ENCODE measurements at places on chromosomes 7 and 10.
A peak's percentile ranks its signal among the peaks of the same experiment; 100 is the strongest.

GRCh38 chr7:35463176-35463700 lies 209.3 kb upstream of the TBX20 start:
- DNase-seq, result no peak

DNA sequence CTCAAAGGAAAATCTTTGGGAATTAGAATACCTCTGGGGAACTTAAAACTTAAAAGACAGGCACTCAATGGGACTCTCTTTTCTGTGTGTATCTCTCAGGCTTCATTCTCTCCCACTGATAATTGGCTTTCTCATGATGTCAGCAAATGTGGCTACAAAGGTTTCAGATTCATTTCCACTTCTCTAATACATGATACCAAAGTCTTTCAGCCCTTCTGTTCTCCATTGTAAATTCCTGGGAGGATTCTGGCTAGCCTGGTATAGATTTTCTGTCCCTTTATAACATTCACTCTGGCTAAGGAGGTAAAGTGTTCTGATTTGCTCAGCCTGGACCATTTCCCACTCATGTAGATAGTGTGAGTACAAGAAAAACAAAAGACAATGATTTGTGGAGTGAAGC lies 606.2 kb downstream of the PCDH15 start:
- no peak for DNase-seq

- DNase-seq, result no peak
Measured at GRCh38 chr7:66238773-66239466, 33.8 kb downstream of the TPST1 start.

- DNase-seq, result peak; percentile 27
Measured at GRCh38 chr7:75892634-75893272, 13.9 kb downstream of the RHBDD2 start.

- peak; percentile 4 for DNase-seq
Measured at GRCh38 chr10:128178302-128178958, 52.2 kb upstream of the MKI67 start.

GRCh38 chr7:157442993-157443831 lies 106.4 kb downstream of the DNAJB6 start:
- no peak for DNase-seq

- DNase-seq, result no peak
Measured at GRCh38 chr10:42988517-42989395, 88.1 kb upstream of the RET start.

DNA sequence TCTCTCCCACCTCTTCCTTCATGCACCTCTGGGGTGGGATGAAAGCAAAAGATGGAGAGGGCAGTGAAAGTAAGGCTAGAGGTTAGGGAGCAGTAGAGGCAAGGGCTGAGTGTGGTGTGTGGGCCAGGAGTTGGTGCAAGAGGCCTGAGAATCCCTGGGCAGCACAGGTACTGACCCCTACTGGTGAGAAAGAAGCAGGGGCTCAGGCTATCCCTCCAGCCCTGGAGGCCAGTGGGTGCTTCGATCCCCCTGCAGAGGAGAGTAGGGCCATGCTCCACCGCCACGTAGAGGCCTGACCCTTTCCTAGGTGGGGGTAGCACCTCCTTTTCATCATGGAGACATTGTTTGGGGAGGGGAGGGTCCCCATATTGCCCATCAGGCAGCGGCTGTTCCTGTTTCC lies 9.8 kb downstream of the CDHR1 start:
- DNase-seq, result no peak

GRCh38 chr7:155710031-155710430 lies 65.6 kb downstream of the RBM33 start:
- DNase-seq, result no peak

- no peak for DNase-seq
Measured at GRCh38 chr7:118003476-118003875, 130.2 kb upstream of the CTTNBP2 start.

GRCh38 chr10:90912174-90912573 lies 8.7 kb downstream of the ANKRD1 start:
- peak; percentile 20 for DNase-seq

DNA sequence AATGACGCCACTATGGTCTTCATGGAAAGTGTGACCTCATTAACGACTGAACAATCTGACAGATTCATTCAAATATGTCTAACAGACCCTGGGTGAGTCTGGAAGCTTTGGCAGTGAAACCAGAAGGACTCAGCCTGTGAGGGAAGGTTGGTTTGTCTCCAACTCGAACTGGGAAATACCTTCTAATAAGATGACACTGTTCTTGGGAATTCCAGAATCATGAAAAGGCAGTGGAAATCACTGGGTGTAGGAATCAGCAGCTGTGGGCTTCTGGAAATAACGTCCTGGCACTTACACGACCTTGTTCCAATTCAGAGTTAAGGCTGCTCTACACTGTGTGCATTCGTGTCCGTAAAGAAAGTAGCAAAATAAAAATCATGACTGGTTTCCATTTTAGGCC lies 75.1 kb downstream of the DGKI start:
- DNase-seq, result peak; percentile 92

DNA sequence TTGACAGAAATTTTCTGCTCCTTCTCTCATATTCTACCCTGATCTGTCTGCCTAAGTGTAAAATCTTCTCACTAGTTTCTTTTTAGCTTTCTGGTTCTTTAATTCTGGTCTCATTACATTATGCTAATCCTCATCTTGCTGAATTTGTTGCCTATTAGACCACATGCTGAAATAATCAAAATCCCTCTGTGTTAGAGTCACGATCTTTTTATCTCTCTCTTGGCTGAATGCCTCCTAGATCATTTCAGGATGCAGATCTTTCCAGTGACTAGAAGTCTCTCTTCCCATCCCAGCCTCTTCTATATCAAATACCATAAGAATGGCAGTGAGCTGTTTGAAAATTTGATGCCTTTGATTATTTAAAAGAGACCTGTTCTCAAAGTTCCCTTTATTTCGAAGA lies 661.9 kb downstream of the SORCS1 start:
- peak; percentile 36 for DNase-seq

DNA sequence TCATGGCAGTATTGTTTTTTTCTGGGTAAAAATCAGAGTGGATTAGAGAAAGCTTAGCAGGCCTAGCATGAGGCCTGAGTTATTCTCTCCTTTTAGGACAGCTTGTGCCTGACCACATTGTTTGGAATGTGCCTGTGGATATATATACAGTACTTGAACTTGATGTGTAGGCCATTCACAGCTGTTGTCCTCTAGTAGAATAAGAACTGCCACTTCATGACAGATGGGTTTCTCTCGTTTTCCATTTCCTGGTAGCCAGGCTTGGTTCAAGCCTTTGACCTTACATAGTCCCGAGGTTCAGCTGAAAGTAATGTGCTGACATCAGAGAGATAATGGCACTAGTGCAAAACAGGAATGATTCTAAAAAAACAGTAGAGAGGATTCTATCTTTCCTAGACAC lies 473.9 kb downstream of the AUTS2 start:
- no peak for DNase-seq

- DNase-seq, result no peak
Measured at GRCh38 chr7:156173346-156173745, 361.1 kb upstream of the SHH start.

DNA sequence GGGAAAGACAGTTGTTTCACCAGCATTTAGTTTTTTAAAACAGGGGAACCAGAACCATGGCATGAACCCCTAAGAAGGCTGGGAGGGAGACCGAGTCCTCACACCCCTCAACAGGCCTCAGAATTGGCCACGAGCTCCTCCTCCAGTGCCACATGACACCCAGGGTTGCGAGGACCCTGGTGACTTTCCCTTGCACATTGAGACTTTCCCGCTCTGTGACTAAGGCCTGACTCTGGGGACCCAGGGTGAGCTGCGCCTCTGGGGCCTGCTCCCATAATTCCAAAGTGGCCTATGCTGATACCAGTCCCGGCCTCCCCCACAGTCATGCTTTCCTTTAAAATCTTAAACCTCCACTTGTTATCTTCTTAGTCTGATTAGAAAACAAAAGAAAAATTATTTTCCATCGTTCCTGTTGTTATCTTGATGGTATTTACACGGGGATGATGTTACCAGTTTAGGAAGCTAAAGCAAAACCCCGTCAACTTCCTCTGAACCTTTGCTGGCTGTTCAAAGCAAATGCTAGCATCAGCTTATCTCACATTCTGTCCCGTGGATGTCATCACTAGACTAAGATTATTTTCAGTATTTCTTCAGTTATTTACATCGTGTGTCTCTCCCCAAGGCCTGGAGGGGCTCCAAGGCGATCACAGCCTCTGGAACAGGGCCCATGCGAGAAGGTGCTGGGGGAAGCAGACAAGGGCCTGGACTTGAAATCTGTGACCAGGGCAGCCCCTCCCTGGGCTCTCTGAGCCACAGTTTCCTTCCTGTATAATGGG lies 42.1 kb downstream of the FAM53B start:
- DNase-seq, result no peak

- peak; percentile 6 for DNase-seq
Measured at GRCh38 chr7:77935652-77936348, 137.2 kb downstream of the PHTF2 start.

- no peak for DNase-seq
Measured at GRCh38 chr10:123200531-123200930, 46.3 kb downstream of the BUB3 start.

DNA sequence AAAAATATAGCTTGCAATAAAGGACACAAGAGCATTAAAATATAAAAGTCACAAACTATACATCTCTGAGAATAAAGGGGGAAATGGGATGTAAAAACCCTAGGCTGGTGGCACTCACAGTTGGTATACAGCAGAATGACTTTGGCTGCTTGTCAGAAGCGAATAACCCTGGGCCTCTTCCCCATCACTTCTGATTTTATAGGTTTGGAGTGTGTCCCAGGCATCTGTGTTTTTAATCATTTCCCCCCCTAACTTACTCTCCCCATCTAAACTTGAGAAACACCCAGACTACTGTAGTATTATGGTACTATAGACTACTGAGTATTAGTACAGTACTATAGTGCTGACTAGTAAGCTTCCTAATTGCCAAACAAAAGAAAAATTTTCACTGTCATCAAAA lies 1.8 kb upstream of the RPA3 start:
- DNase-seq, result no peak

- no peak for DNase-seq
Measured at GRCh38 chr10:77510695-77511094, 126.9 kb downstream of the KCNMA1 start.

- no peak for DNase-seq
Measured at GRCh38 chr10:50332108-50332842, 81.0 kb upstream of the ASAH2 start.

DNA sequence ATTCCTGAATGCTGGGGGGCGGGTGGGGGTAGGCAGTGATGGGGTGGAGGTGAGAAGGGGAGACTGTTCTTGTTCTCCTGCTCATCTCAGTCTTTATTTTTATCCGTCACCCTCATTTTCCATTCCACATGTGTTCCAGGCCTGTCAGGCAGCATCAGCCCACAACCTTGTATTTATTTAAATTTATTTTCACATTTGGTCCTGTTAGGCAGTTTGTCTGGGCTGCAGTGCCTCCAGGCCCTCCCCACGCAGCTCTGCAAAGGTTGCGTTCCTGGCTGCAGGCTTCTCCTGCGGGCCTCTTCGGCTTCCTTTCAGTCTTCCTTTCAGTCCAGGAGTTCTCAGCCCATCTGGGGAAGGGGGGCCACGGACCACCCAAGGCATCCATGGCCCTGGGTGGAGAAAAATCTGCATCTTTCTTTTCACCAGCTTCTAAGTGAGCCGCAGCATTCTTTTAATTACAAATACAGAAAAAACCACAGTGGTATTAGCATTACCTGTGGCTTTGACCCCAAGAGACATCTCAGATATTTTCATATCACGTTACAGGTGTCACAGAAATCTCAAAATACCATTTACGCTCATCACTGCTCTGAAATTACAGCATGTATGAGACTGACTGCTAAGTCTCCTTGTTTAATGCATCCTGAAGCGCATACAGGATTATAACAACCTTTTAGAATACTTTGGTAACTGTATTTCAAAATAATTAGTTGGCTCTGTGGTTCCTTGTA lies 94.0 kb downstream of the C10orf105 start:
- no peak for DNase-seq

- peak; percentile 62 for DNase-seq
Measured at GRCh38 chr7:99386584-99387238, 12.2 kb downstream of the ARPC1B start.

- peak; percentile 68 for DNase-seq
Measured at GRCh38 chr10:6737080-6737641, 157.1 kb upstream of the PRKCQ start.

DNA sequence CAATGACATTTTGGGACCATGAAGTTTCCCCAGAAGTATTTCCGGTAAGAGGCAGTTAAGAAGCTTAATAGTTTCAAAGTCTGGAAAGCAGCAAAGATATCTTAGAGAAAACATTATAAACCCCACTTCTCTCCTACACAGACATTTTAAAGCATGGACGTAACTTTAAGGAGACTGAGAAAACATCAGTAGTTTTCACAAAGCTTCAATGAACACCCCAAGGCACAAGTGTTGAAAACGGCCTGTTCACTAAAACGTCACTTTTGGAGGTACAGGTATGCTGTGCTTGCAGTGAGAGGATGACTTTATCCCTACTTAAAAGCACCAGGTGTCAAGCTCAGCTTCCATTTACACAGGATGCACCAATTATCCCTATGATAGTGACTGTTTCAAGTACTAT lies 25.0 kb downstream of the NCOA4 start:
- no peak for DNase-seq

GRCh38 chr10:87750817-87751216 lies 67.2 kb downstream of the ATAD1 start:
- no peak for DNase-seq

DNA sequence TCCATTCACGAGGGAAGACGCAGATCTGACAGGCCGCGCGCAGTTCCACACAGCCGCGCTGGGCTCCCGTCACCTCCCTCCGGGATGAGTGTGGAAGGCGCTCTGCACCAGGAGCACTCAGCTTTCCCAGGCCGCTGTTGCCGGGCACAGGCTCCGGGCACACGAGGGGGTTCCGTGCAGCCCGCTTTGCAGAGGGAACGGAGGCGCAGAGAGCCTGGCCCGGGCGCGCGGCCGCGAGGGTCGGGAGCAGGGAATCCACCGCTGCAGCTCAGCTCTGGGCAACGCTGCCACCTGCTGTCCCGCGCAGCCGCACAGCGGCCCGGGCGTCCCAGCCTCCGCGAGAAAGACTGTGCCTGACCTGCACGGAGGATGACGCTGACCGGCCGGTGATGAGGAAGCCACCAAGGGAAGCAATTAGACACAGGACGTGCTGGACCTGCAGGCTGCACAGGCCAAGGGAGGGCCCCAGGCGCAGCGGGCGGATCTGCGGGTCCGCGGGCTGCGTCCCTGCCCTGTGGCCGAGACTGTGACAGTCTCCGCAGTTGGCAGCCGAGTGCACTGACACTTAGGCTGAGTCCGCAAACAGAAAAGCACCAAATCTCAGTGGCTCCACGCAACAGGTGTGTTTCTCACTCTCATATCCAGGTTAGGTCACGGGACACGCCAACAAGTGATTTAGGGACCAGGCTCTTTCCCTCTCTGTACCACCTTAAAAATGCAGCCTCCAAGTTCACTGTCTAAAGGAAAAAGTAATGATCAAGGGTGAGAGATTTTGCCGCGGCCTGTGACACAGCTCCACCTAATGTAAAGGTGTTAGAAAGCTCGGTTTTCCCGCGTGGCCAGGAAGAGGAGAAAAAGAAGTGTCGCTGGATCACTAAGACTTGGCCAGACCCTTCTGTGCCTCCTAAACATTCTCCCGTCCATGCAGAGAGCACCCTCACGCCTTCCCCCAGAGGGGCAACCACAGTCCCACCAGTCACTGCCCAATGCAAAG lies 94.5 kb downstream of the SEC61G start:
- no peak for DNase-seq
